ENCODE measurements at places on chromosomes 2 and 18. TPM values are rescaled to one million over a fixed set of nuclear protein-coding genes. Genes with fewer than 3 reads are reported as not detected.

Gene SERPINB3
- total RNA-seq = 9.4 TPM

Gene AGXT
- total RNA-seq = not detected

Gene UGT1A5
- not detected for total RNA-seq

Gene INO80D
- total RNA-seq = 6.5 TPM

Gene RDH14
- total RNA-seq = 29.7 TPM

Gene ZBTB7C
- total RNA-seq = 0.04 TPM

Gene CNGA3
- total RNA-seq = not detected

Gene GCG
- total RNA-seq = not detected
